Skin of body (tissue), 3 donors: ENCODE measurements at places on chromosomes 4 and X.

DNA sequence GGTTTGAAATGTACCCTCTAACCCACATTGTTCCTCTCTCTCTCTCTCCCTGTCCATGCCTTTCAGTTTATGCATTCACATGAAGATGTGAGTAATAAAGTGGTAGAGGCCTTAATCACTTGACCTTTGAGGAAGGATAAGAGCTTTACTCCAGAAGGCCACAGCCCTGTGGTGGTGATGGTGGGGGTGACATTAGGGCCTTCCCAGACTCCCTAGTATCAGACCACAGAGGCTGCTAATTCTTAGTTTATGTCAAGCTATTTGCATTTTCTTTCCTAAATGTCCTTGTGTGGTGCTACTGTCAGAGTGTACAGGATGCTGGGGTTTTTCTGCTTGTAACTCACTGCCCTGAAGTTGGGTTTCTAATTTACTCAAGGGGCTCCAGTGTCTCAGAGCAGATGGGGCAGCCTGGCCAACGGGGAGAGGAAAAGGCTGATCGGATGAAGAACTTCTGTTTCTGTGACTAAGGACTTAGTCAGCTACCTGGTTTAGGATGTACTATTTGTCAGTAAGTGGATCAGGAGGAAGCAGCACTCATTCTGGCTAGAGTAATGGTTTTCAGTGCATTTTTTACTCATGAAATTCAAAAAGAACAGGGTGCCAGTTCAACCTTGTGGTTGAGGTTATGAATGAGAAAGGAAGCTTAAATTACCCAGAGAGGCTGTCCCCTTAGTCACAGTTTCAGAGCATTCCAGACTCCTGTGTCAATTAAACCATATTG lies 509.6 kb upstream of the DIPK2B start:
- no peak for DNase-seq

DNA sequence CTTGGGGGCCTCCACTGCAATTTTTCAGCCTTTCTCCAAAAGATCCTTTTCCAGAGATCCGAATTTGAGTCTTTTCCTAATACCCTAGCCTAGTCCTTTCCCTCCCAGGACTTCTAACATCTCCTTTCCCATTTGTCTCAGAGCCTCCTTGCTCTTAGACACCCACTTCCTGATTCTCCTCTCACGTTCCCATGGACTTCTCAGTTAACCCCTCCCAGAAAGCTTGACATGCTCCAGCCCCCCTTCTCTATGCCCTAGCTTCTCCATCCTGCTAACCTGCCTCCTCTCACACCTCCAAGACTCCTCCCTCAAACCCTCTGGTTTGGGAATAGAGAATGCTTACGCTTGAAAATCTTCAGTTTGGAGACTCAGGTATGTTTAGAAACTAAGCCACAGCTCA lies 2.5 kb downstream of the UBA1 start:
- DNase-seq = no peak

GRCh38 chr4:181682367-181683047 lies 560.7 kb upstream of the TENM3 start:
- no peak for DNase-seq

- DNase-seq = peak; percentile 24
Observed at GRCh38 chr4:16715482-16715881, 183.0 kb downstream of the LDB2 start.

GRCh38 chr4:88357262-88357661 lies 21.4 kb upstream of the HERC6 start:
- no peak for DNase-seq

DNA sequence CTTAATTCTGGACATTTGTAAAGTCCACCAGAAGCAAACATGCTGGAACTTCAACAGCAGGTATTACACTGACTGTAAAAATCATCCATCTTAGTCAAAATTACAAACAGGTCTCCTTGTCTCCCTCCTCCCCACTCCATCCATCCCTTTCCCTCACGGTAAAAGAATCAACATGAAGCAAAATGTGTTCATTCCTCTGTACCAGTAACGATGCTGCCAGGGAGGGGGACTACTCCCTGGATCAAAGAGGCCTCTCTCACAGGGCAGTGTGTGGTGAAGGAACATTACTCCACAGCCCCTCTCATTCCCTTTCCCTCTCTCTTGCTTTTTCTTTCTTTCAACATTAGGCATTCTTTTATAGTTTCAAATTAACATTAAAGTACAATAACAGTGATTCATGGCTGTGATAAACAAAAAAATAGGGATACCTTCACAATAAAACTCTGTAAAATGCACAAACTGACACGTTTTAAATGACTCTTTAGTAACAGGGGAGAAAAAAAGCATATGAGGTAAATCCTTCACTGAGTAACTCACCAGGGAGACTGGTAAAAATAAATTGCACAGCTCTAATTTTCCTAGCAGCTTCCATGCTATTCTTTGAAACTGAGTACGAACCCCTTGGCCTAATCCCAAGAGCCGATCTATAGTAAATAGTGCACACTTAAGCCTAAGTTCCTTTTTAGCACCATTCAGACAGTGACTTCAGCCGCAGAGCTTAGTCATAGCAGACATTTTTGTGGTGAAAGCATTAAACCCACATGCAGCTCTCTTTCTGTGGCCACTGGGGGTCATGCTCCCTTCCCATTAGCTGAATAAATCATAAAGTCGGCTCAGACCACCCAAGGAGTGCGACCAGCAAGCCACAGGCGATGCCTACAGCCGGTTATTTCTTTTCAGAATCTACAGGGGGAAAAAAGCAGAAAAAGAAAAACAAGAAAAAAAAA lies 215.6 kb upstream of the GYPA start:
- peak; percentile 61 for DNase-seq

DNA sequence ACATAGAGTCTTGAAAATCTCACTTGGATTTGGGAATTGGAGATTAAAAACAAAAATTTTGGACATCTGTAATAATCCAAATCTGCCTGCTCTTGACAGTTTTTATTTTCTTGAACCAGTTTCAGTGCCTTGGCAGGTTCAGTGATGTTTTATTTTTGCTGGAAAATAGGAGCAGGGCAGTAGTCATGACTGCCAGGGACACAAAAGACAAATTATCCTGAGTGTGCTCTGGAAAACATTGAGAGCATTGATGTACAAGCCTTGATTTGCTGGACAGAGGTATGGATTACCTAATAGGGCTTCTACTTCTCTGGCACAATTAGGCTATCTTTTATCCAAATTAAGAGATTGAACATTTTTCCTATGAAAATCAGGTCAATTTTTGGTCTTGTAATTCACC lies 123.4 kb upstream of the SFRP2 start:
- no peak for DNase-seq

DNA sequence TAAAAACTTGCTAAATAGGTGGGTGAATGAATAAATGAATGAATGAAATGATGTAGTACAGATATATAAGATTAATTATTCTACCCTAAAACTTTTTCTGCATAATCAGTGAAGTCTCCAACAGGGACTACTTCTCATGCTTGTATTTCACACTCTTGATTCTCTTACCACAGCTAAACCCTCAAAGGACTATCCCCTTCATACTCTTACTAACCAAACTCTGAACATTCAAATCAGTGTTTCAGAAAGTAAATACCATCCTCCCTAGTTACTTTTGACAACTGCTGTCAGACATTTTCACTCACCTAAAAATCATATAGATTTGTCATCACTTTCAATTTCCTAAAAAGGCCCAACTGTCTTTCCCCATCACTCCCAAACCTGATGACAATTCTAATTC lies 234.3 kb upstream of the HHIP start:
- no peak for DNase-seq

- DNase-seq = no peak
Observed at GRCh38 chrX:76538860-76539259, 111.3 kb downstream of the MAGEE1 start.

- DNase-seq = no peak
Observed at GRCh38 chrX:9467751-9468150, 2.9 kb downstream of the TBL1X start.
